Right lung (tissue), 10 donors: ENCODE measurements at places on chromosomes 2 and 18. TPM values are rescaled to one million over a fixed set of nuclear protein-coding genes. Genes with fewer than 3 reads are reported as not detected.

DNA sequence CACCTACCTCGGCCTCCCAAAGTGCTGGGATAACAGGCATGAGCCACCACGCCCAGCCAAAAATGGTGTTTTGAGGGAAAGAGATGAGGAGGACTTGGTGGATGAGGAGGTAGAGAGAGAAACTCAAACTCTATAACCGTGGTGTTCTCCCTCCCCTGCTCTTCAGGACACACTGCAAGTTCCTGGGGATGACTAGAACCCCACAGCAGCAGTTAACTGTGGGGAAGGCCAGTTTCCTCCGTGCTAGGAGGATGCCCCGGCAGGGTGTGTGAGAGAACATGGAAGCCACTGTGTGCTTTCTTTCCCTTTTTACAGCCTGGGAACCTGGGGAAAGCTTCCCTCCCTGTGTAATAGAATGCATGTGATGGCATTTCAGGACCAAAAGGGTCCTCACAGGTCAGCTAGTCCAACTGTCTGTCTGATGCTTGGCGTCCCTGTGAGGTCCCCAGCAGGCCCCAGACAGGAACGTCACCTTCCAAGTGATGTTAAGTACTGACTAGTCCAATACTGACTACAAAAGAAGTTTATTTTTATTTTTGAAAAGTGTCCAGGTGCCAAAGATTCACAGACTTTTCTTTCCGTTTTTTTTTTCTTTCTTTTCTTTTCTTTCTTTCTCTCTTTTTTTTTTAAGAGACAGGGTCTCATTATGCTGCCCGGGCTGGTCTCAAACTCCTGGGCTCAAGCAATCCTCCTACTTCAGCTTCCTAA, 38.9 kb downstream of the MYCN start:
- DNase-seq = no peak

DNA sequence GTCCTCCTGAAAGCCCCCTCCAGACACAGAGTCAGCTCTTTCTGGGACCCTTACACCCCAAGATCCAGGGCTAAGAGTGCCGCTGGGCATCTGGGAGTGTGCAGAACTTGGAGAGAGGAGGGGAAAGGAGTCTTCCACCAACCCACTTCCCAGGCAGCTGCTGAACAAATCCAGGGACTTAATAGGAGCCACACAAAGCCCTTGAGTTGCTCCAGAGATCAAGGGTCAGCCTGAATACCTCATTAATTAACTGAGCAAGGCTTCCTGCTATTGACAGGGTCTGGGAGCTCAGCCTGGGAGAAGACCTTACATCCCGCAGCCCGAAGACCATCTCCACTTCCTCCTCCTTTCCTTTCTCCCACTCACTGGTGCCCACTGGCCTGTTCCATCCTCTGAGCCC, 108.3 kb downstream of the CELF4 start:
- DNase-seq = no peak

- peak; percentile 82 for DNase-seq
These were observed at the start of gene LYPD6 for GRCh38 chr2:149330127-149331022. LYPD6 (plus strand) TSS chr2:149330587; CDS start chr2:149437709, 107,122 bp downstream.

DNA sequence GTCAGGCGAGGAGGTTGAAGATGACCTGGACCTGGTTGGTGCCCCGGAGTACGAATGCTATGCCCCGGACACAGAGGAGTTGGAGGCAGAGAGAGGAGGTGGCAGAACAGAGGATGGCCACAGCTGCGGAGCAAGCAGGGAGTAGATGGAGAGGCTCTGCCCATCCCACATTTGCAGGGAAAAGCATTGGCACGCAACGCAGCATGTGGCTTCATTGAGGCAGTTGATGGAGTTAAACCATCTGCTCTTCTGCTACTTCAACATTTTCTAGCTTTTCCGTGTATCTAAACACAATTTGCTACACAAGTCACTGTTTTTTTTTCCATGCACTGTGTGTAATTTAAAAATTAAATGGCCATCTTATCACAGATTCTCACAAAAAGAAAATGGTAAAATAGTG, 11.8 kb downstream of the RBFA start:
- DNase-seq = no peak

DNA sequence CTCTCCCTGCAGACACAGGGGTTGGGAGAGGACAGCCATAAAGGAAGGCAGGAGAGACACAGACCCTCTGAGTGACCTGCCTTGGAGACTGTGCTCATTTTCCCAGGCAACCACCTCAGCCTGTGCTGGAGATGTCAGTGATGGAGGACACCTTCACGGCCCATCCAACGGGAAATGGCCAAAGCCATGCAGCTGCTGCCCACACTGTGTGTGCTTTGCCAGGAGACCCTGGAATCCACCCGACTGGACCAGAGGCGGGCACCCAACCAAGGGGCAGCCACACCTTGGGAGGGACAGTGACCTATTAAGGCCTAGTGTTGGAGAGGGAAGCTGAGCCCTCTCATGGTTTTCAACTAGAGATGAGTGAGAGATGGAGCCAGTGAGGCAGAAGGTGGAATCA, 192.5 kb downstream of the SMAD2 start:
- no peak for DNase-seq

DNA sequence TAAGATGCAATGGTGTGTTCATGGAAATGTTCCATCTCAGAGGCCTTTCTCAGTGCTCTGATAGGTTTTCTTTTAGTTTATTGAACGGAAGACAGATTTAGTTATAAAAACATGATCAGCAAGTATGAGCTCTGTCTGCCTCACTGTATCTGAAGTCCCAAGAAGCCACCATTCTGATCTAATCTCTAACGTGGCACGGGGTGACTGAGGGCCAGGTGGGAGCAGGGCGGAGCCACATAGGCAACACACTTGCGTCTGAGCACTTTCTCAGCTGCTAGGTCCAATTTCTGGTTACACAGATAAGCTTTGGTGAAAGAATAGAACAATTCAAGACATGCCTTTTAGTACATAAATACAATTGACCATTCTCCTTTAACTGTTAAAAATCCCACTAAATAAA, 60.4 kb downstream of the SNTG2 start:
- no peak for DNase-seq

- DNase-seq = no peak
These were observed 25.9 kb downstream of the BOK start for GRCh38 chr2:241584436-241584835.

DNA sequence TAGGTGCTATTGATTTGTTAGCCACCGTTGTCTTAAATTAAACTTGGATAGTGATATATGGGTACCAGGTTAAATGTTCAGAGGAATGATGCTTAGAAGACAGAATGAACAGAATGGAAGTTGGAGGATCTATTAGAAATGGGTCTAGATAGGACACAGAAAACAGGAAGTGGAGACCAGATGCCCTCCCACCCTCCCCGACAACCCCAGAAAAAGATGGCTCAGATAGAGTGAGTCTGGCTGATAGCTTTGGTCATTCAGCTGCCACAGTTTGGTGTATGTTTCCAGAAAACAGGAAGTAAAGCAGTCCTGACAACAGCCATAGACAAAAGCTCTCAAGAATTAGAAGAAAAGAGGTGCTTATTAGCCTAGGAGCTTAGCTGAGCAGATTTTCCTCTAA, 71.5 kb upstream of the DSG1 start:
- DNase-seq = no peak

GRCh38 chr2:46846536-46846935, 69.1 kb downstream of the MCFD2 start:
- DNase-seq = no peak

- DNase-seq = no peak
These were observed 119.6 kb downstream of the LCLAT1 start for GRCh38 chr2:30566631-30567030.

DNA sequence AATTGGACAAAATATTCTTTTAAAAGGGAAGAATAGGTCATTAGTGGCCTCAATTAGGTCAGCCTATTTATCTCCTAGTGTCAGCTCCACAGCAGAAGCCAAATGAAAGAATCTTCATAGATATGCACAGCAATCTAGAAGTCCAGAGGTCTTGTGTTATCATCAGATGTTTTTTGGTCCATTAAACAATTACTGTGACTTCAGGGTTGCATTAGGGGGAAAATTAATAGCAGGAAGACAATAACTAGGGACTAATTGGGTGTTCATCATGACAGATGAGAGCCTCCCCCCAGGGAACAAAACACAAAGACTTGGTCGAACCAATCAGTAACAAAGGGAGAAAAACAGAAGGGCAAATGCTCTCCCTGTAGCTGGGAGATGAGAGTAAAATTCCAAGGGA, 264.7 kb downstream of the PTH2R start:
- DNase-seq = no peak

GRCh38 chr18:40292985-40293710, 1661.9 kb upstream of the PIK3C3 start:
- peak; percentile 19 for DNase-seq

DNA sequence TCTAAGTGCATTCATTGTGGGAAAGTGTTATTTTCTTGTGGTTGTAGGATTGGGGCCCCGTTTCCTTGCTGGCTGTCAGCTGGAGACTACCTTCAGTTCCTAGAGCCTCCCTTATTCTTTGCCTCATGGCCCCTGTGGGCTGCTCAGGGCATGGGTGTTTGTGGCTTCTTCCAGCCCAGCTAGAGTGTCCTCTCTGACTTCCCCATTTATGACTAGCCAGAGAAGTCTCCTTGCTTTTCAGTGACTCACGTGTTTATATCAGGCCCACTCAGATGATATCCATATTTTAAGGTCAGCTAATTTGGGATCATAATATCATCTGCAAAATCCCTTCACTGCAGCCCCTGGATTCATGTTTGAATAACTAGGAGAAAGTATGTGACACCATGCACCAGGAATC, 62.8 kb downstream of the DTNA start:
- no peak for DNase-seq

DNA sequence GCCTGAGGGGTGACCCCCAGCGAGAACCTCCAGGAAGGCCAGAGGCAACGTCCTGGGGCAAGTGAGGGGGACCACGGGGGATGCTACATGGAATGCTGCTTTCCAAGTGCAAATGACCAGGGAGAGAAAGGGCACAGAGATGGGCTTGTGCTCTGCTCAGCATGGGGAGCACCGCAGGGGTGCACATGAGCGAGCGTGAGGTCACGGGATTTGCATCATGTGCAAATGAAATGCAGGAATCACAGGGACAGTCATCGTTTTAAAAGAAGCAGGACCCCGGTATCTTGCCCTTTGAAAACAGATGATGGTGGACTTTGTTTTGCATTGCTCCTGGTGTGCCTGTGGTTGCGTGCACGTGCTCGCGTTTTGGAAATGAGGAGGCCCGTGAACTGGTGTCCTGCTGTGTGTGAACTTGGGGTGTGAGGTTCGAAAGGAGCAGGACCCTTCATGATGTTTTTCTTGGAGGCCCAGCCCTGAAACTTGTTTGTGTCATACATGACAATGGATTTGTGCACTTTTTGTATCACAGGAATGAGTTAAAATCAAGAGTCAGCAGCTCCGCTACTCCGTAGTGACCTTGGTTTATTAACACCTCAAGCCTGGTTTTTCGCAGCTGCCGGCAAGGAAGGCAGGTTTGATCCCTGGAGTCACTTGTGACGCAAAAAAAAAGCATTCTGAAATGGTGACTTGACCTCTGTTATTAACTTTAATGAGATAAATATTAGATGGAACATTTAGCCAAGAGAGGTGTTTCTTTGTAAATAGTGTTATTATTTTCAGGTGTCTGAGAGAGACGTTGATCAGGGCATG, 234.5 kb downstream of the LDLRAD4 start:
- DNase-seq = no peak

DNA sequence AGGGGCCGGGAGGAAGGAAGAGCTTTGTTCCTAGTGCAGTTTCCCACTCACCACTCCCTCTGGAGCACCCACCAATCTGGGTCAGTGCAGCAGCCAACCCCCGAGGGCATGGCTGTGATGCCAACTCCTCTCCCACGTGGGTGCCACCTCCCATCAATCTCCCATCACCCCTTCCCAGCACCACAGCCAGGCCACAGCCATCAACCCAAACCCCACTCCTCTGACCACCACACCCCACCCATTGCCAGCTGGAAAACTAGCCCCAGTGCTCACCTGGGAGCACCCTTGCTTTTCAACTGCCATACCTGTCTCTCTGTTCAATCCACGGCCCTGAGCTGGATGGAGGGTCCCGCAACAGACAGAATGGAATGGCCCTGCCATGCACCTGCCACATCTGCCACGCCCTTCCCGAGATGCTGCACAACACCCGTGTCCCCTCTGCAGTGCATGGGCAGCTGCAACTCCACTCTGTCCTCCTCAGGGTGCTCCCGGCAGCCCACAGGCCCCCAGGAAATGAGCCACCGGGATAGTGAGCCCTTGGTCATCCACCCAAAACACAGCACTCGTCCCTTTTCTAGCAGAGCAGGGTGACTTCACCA, 112.4 kb upstream of the ID2 start:
- no peak for DNase-seq

DNA sequence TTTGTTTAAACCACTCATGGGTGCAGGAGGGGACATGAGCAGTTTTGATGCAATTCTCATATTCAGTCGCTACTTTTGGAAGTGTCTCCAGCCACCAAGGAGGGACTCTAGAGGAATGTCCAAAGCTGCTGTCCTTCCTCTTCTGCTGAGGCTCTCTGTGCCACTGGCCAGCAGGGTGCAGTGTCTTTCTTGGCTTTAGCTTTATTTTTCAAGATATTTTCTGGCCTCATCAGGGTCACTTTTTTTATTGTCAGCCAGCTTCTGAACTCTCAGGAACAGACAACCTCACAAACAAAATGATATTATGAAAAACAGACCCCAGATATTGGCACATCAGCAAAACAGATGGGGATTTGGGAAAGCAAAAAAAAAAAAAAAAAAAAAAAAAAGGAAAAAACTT, 289.3 kb upstream of the ZSWIM2 start:
- no peak for DNase-seq

DNA sequence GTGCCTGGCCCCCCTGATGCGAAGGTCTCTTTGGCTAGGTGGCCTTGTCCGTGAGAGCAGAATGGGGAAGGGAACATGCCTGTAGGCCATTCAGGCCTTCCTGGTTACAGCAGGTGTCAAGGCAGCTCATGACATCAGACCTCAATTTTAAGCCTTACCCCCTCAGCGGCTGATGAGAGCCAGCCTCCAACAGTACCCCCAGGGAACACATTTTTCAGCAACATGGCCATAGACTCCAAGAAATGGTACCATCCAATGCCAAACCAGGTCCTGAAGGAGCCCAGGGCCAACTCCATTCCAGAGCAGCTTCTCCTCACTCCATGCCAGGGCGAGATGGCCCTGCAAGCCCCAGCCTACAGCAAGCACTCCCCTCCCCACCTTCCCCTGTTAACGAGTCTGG, 199.2 kb downstream of the SMAD2 start:
- no peak for DNase-seq

- no peak for DNase-seq
These were observed 36.0 kb upstream of the TEX51 start for GRCh38 chr2:126862730-126863129.

- no peak for DNase-seq
These were observed 162.4 kb downstream of the GREB1L start for GRCh38 chr18:21404426-21404825.

DNA sequence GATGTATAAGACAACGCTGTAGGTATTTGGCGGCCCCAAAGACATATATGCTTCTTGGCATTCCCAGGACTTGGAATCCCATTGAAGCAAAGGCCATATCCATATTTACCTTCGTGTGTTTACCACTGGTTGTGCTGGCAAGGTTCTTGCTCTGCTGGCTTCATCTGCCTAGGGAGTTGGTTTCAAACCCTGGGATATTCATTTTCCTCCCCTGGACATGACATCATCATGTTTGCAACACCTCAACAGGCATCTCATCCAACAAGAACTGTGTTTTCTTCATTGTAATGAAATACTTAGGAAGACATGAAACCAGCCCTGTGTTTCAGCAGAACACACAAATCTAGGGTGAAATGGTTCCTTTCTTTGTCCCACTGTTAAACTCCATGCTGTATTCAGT, 77.9 kb upstream of the PHLPP1 start:
- no peak for DNase-seq

The ELP2 gene
- 124 TPM for polyA plus RNA-seq

The G6PC2 gene
- 0.09 TPM for polyA plus RNA-seq

The MEP1B gene
- polyA plus RNA-seq = 0.46 TPM

The SERPINB5 gene
- not detected for polyA plus RNA-seq

The PRSS56 gene
- polyA plus RNA-seq = not detected
